ENCODE measurements at places on chromosomes 12 and 14.

GRCh38 chr12:9940375-9940774 is 8.2 kb upstream of the CLEC2A start:
- DNase-seq: no peak

- DNase-seq: no peak
Observed at GRCh38 chr14:26427097-26427496, 170.7 kb downstream of the NOVA1 start.

DNA sequence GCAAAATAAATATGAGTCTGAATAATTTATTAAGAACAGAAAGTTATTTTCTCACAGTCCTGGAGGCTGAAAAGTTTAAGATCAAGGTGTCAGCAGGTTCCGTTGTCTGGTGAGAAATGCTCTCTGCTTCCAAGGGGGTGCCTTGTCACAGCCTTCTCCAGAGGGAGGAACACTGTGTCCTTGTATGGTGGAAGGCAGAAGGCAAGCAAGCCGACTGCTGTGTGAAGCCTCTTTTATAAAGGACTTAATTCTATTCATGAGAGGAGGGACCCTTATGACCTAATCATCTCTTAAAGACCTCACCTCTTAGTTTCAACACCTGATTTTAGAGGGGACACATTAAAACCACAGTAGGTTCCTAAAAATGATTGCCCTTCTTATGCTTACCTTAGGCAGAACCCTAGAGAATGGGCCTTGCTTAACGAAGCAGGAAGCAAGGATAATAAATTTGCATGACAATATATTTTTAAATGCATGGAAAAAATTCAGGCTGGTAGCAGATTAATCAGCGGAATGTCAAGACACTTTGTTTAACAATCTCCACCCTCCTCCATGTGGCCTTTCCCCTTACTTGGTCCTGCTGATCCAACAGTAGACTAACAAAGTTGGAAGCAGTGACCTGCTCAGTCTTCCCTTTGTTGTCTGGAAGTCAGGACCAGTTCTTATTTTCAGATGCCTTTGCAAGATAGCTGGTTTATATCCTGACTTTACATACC is 154.9 kb downstream of the DYRK2 start:
- no peak for DNase-seq

- DNase-seq: no peak
Observed at GRCh38 chr12:122646517-122647217, 56.5 kb downstream of the HCAR2 start.

- no peak for DNase-seq
Observed at GRCh38 chr14:39264558-39264957, 30.8 kb downstream of the MIA2 start.

- DNase-seq: no peak
Observed at GRCh38 chr14:31828946-31829868, 247.9 kb upstream of the ARHGAP5 start.

DNA sequence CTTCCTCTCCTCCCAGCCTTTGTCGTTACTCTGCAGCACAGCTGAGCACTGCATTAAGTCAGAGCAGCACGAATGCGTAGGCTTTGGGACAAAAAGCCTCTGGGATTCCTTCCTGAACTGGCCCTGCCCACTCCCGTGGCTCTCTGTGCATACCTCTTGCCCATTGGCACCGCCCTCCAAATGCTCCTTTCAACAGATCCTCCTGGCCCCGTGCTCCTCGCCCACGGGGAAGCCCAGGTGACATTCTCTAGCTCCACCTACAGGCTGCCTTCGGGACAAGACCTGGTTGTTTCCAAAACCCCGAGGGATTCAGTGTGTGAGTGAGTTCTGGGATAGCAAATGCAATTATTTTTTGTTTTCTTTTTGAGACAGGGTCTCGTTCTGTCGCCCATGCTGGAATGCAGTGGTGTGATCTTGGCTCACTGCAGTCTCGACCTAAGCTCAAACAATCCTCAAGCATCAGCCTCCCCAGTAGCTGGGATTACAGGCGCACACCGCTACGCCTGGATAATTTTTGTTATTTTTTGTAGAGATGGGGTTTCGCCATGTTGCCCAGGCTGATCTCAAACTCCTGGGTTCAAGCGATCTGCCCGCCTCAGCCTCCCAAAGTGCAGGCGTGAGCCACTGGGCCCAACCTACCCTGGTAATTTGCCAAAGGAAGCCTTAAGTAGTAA is 17.9 kb upstream of the TDRD9 start:
- peak; percentile 59 for DNase-seq

DNA sequence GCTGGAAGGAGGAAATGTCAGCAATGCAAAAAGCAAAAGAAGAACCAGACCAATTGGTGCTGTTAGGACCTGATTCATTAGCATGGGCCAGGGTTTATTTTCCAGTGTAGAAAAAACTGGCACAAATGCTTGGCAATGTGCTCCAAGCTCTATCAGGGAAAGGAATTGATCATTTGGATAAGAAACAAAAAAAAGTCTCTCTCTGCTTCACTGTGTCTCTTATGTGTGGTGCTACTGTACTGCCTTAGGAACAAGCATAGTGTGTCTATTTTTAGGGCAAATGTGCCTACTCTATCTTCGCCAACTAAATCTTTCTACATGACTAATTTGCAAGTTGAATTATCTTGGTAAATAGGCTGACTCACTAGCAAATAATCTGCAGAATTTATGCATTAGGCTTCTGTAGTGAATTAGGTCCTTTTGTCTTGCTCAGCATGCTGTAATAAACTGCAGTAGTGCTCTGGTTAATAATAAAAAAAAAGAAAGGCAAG is 236.7 kb downstream of the MDGA2 start:
- no peak for DNase-seq

- DNase-seq: no peak
Observed at GRCh38 chr12:5197131-5197530, 153.5 kb downstream of the KCNA5 start.

DNA sequence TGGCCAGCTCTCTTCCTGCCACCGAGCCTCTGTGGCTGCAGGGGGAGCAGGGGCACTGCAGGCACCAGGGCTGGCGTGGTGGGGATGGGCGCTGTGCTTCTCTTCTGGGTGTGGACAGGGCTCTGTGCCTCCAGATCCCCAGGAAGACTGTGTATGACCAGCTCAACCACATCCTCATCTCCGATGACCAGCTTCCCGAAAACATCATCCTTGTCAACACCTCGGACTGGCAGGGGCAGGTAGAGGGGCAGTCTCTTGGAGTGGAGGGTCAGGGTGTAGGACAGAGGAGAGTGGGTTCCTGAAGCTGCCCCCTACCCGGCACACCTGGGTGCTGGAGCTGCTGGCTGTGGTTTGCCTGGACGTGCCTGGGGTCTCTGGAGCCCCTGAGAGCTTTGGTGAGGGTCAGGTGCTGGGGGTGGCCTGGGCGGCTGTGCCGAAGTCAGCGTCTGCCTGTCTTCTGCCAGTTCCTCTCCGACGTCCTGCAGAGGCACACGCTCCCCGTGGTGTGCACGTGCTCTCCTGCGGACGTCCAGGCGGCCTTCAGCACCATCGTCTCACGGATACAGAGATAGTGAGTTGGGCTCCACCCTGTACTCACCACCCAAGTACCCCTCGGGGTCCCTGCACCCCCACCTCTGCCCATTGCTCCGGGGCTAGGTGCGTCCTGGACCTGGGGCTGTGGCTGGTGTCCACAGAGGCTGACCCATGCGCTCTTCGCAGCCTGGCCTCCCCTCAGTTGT is 15.8 kb upstream of the TEX22 start:
- DNase-seq: no peak

GRCh38 chr12:114685869-114686268 is 1.9 kb upstream of the TBX3 start:
- DNase-seq: no peak

DNA sequence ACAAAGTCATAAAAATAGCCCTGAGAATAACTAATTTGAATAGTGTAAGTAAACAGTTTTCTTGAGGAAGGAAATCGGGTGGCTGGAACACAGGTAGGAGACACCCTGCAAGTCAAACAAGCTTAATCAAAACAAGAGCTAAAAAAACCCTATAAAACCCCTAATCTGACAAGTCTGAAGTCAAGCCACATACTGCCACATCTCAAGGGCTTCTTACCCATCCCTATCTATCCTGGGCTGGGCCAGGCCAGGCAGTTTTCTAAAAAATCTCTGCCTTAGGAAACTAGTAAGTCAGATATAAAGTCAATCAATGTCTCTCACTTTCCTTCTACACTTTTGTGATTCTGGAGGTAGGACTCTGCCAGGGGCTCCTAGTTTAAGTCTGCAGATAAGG is 15.3 kb downstream of the UBE2N start:
- no peak for DNase-seq

- DNase-seq: no peak
Observed at GRCh38 chr12:93805736-93806141, 128.6 kb downstream of the CRADD start.

DNA sequence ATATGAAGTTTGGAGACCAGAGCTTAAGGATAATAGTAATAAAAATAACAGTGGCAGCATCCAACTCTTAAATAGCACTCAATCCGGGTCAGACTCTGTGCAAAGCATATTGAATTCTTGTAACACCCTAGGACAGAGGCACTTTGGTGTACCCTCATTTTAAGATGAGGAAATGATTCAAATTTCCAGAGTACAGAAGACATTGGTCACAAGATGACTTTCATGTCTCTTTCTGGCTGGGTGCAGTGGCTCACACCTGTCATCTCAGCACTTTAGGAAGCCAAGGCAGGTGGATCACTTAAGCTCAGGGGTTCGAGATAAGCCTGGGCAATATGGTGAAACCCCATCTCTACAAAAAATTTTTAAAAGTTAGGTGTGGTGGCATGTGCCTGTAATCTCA is 235.8 kb downstream of the SLC15A4 start:
- DNase-seq: no peak

GRCh38 chr12:13343375-13343774 is 146.8 kb downstream of the EMP1 start:
- no peak for DNase-seq

GRCh38 chr14:31544816-31545215 is 16.4 kb upstream of the NUBPL start:
- no peak for DNase-seq

- no peak for DNase-seq
Observed at GRCh38 chr14:74248017-74248416, 8.8 kb downstream of the VSX2 start.

DNA sequence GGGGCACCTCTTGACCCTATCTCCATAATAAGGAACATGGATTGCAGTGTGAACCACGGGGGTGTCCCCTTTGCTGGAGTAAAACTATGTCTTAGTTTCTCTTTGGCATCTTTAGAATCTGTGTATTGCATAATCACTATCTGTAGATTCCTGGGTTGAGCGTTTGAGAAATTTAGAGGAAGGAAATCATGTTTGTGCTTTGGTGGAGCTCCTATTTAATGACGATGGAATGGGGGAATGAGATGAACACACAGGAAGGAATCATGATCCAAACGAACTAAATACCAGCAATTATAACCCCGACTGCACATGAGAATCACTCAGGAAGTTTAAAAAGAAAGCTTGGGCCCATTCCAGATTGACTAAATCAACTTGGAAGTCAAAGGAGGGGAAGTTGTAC is 1.3 kb upstream of the MYG1 start:
- DNase-seq: no peak

- DNase-seq: no peak
Observed at GRCh38 chr12:122099280-122099749, 20.8 kb downstream of the MLXIP start.

- DNase-seq: peak; percentile 30
Observed at GRCh38 chr14:59020382-59020781, 168.1 kb upstream of the DAAM1 start.

DNA sequence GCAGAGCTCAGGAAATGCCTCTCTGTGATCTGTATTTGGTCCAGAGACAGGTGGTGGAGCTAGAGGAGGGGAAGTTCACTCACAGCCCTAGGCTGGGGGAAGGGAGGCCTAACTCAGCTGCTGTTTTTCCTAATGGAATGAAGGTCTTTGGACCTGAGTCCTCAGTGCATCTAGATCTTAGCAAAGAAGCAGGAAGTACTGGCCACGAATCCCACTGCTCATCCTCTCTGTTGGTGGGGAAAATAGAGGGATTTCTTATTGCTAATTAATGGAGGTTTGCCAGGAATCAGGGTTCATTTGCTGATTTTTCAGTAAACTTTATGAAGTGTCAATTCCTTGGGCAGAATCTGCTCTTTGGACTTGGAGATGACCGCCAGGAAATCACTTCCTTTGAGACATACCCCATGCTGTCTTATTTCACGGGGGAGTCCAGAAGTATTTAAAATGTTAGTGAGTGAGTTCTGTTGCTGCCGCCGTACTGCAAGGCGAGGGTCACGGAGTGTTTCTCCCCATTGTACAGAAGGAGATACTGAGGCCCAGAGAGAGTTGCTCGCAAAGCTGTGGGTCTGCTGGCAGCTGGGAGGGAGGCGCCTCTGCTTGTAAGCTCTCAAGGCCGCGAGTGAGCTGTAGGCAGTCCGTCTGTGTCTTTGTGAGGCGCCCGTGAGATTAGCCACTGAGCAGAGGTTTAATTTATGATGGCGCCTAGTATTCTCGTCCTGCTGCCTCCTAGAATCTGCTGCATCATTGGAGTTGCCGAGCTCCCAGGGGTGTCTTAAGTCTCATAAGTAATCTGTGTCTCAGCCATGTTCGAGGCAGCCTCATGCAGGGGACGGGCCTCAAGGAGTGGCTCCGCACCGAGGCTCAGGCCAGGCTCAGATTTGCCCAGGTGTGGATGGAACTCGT is 88.2 kb downstream of the TSPAN9 start:
- peak; percentile 28 for DNase-seq

GRCh38 chr14:31170411-31170810 is 37.2 kb downstream of the HECTD1 start:
- no peak for DNase-seq

- DNase-seq: no peak
Observed at GRCh38 chr12:31393004-31393550, 67.1 kb upstream of the SINHCAF start.

DNA sequence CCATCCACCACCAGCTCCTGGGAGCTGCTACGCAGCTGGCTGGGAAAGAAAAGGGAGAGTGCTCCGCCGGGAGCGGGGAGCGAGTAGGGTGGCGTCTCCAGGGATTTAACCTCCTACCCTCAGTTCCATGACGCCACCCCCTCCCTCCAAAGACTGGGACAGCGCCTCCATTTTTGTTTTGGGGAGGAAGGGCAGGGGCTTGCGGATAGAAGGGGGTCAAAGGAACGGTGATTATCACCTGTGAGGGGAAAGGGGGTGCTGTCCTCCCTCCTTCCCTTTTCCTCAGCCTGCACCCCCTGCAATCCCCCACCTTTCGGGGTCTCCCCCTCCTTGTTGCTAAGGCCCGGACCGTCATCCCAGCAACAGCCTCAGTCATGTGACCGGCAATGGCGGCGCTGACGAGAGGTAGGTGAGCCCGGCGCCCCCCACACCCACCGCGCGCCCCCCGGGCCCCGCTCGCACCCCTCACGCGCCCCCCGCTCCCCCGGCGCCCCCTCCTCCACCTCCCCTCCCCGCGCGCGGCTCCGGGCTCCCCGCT is at the start of gene DTX3:
DTX3 (plus strand) TSS at position 371 of the 538 bp plus-strand sequence. CDS start 1,694 bp downstream, outside the sequence.
- no peak for DNase-seq

GRCh38 chr12:125148316-125148715 is 83.1 kb downstream of the AACS start:
- DNase-seq: no peak
